Lower lobe of right lung (tissue), 2 donors: ENCODE measurements at places on chromosomes 16 and 17. TPM values are rescaled to one million over a fixed set of nuclear protein-coding genes. Genes with fewer than 3 reads are reported as not detected.

DNA sequence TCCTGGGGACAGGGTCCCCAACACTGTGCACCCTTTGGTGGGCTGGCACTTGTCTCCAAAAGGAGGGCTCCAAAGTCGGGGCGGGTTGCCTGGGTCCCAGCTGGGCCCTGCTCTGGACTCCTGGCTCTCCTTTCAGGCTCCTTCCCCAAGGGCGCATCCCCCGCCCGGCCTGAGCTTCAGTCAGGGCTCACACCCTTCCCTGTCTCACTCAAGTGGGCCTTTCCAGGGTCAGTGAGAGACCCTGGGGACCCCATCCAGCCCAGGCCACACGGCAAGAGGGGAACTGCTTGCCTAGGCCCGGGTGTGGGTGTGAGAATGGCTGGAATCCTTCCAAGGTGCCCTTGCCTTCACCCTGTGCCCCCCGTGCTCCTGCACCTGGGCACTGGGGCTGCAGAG is 41.8 kb upstream of the SLC38A10 start:
- DNase-seq: no peak

DNA sequence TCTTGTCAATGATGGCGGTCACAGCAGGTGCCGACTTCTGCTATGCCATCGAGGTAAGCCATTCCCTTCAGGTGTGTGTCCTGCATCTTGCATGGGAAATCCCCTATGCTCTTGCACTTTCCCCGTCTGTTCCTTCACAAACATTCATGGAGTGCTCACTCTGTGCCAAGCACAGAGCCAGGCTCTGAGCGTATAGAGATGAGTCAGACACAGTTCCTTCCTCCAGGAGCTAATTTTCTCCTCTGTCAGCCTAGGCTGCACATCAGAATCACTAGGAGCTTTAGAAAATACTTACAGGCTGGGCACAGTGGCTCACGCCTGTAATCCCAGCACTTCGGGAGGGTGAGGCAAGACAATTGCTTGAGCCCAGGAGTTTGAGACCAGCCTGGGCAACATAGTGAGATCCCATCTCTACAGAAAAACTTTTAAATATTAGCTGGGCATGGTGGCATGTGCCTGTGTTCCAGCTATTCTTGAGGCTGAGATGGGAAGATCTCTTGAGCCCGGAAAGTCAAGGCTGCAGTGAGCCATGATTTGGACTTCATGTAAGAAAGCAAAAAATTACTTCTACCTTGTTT is 14.1 kb downstream of the PRMT7 start:
- no peak for DNase-seq

DNA sequence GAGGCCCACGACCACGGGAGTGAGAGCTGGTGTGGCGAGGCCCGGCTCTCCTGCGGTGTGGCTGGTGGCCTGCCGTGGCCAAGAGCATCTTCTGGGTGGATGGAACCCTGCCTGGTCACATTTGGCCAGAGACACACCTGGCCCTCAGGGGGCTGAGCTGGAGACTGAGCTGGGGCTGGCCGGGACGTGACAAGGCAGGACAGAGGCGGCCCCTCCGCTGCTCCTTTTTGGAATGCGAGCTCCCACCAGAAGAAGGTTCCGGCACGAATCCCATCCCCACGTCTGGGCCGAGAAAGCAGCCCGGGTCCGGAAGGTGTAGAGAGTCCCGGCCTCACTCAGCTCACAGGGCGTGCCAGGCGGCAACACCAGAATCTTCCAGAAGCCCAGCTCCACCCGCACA is 26.0 kb upstream of the CHMP6 start:
- DNase-seq: no peak

- DNase-seq: no peak
These were observed 152.6 kb downstream of the SDK2 start for GRCh38 chr17:73491648-73492047.

- DNase-seq: no peak
These were observed 8.9 kb upstream of the TNS4 start for GRCh38 chr17:40510328-40510648.

DNA sequence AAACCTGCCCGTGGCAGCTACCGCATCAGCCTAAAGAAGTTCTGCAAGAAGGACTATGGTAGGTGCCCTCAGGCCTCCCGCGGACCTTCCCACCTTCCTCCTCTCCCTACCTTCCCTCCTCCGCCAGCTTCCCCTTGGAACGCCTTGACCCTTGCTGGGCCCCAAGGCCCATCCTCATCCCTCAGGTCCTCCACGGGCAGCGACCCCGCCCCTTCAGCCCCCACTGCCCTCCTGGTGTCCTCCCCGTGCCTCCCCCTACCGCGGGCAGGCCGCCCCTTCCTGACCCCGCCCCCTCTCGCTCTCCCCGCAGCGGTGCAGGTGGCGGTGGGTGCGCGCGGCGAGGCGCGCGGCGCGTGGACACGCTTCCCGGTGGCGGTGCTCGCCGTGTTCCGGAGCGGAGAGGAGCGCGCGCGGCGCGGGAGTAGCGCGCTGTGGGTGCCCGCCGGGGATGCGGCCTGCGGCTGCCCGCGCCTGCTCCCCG is 1.4 kb upstream of the TBC1D24 start:
- DNase-seq: no peak

DNA sequence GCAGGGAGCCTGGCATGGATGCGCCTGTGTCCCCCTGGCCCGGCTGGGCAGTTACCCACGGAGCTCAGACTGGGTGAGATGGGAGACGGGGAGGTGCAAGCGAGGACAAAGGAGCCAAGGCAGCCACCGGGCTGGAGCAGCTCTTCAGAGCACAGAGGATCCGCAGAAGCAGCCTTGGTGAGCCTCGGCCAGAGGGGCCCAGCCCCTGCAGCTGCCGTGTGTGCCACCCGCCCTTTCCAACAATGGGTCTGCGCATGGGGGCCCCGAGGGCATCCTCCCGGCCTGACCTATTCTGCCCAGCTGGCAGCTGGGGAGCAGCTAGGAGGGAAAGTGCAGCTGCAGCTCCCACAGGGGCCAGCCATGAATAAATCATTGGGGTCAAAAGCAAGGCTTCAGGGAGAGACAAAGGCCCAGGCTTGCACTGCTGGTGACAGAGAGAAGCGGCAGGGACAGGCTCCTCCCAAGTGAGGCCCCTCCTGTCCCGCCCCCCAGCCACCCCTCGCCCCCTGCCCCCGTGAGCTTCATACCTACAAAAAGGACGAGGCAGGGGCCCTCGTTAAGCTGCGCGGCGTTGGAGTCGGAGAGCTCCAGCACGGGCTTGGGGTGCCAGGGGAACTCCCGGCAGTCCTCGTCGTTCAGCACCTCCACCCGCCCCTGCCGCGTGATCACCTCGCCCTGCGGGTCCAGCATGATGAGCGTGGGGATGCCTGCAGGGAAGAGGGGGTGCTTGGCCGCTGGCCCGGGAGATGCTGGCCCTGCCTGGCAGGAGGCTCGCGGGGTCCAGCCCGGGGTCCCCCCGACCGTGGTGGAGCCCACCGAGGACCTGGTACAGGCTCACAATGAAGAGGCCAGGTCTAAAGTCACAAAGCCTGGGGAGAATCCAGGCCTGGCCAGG is 22.6 kb downstream of the MRM3 start:
- DNase-seq: no peak

DNA sequence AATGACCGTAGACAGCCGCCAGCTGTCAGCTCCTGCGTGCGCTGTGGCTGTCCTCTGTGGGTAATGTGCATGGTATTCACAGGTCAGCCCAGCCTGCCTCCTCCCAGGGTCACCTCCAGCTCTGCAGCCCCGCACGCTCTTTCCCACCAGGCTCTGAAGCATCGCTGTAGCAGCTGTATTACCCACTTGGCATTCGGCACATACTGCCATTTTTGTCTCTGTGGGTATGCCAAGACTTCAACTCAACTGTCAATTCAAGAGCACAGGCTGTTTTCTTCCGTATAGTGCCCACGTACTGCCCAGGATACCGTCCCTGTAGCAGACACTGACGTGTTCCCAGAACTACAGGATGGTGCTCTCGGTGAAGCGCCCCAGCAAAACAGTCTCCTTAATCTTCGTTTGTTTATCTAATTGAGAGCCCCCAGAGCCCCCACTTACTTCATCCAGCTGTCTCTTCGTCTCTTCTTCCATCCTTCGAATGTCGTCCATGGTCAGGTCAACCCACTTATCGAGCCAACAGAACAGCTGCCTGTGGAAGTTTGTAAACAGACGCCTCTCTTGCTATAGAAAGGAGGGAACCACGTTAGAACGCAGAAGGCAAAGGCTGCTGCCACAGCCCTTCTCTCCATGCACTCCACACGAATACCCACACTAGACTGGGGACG is 17.4 kb upstream of the INPP5K start:
- DNase-seq: no peak

GRCh38 chr16:84544031-84544773 is 39.7 kb upstream of the MEAK7 start:
- DNase-seq: no peak

Gene JPH3
- 0.12 TPM for total RNA-seq

Gene TNK1
- 4.1 TPM for total RNA-seq

Gene ERN1
- 39.7 TPM for total RNA-seq

Gene ABCC12
- total RNA-seq: not detected

Gene MON1B
- 62.2 TPM for total RNA-seq

Gene SMURF2
- total RNA-seq: 39.6 TPM

Gene DPEP1
- total RNA-seq: 0.59 TPM
